Skin of body (tissue), 3 donors: ENCODE measurements at places on chromosomes 1 and 21. TPM values are rescaled to one million over a fixed set of nuclear protein-coding genes. Genes with fewer than 3 reads are reported as not detected.

Gene OR10Z1
- total RNA-seq = not detected

Gene AGBL4
- total RNA-seq = 0.30 TPM

Gene IFNLR1
- 3.4 TPM for total RNA-seq

Gene MAP1LC3C
- total RNA-seq = 1.1 TPM

Gene SH2D1B
- not detected for total RNA-seq

Gene IL23R
- not detected for total RNA-seq

Gene ANKRD45
- total RNA-seq = 0.49 TPM

Gene WNT9A
- total RNA-seq = 1.5 TPM

Gene MTOR
- 27.2 TPM for total RNA-seq

Gene JUN
- 151 TPM for total RNA-seq

Gene RAP1GAP
- total RNA-seq = 3.9 TPM

Gene PSMA5
- total RNA-seq = 24.6 TPM

Gene ARHGEF10L
- 24.7 TPM for total RNA-seq

Gene CA14
- total RNA-seq = 0.69 TPM

Gene LBR
- 64.8 TPM for total RNA-seq

Gene ERICH3
- 0.10 TPM for total RNA-seq

Gene ACTN2
- 111 TPM for total RNA-seq

Gene PTPRC
- 25.4 TPM for total RNA-seq

Gene LRRC71
- 0.20 TPM for total RNA-seq

Gene PNRC2
- total RNA-seq = 165 TPM

Gene ARHGEF19
- 18.7 TPM for total RNA-seq

Gene GADD45A
- total RNA-seq = 20.4 TPM
